NCI-H2081 (cell line): ENCODE measurements at places on chromosomes 1 and 21.

DNA sequence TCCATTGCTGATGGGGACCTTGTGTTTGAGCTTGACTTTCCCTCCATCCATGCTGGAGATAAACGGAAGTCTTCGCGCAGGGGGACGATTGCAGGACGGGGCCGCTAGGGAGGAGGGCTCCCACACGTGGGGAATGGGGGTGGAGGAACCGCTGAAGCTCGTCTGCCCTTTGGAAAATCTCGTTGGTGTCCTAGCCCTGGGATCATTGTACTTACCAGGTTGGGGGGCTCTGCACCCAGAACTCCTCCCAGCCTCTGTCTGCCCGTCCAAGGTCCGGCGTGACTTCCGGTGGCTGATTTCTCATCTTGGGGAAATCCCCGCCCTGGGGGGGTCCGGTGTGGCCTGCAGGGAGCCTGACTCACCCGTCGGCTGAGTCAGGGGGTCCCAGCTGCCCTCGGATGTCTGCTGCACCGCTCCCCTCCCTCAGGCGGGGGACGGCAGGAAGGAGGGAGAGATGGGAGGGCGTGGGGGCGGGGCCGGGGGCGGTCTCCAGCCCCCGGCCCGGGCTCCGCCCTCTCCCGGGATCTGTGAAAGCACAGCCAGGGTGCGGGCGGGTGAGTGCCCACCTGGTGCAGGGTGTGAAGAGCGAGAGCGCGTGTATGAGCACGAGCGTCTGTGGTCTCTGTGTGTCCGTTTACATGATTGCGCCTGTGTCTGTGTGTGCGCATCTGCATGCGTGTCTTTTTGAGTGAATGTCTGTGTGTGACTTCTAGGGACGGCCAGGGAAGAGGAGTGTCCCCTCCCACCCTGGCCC, 35.8 kb downstream of the PIK3CD start:
- DNase-seq = peak; percentile 63

- peak; percentile 66 for DNase-seq
Measured at GRCh38 chr1:169484683-169485430, 887 bp downstream of the SLC19A2 start.

- DNase-seq = no peak
Measured at GRCh38 chr1:155472491-155473083, 90.0 kb downstream of the ASH1L start.

DNA sequence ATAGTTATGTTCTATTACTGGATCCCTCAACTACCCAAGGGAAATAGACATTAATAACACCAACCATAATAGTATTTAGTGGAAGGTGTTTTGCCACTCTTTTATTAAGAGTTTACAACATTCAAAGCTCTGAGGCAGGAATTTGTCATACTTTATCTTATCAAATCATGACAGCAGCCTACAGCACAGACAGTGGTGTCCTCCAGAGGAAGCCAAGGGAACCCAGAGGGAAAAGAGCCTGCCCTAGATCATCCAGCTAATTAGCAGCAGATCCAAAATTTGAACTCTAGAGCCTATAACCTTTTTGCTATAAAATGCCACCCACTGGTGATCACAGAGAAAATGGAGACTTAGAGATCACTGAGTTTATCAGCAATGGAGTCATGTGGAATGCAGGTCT, 18.2 kb downstream of the VAV3 start:
- no peak for DNase-seq

DNA sequence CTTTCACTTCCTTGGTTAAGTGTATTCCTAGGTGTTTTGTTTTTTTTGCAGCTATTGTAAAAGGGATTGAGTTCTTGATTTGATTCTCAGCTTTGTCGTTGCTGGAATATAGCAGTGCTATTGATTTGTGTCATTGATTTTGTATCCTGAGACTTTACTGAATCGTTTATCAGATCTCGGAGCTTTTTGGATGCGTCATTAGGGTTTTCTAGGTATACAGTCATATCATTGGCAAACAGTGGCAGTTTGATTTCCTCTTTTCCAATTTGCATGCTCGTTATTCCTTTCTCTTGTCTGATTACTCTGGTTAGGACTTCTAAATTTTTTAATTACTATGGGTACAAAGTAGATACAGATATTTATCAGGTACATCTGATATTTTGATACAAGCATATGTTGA, 75.4 kb downstream of the SLC35A3 start:
- DNase-seq = no peak

DNA sequence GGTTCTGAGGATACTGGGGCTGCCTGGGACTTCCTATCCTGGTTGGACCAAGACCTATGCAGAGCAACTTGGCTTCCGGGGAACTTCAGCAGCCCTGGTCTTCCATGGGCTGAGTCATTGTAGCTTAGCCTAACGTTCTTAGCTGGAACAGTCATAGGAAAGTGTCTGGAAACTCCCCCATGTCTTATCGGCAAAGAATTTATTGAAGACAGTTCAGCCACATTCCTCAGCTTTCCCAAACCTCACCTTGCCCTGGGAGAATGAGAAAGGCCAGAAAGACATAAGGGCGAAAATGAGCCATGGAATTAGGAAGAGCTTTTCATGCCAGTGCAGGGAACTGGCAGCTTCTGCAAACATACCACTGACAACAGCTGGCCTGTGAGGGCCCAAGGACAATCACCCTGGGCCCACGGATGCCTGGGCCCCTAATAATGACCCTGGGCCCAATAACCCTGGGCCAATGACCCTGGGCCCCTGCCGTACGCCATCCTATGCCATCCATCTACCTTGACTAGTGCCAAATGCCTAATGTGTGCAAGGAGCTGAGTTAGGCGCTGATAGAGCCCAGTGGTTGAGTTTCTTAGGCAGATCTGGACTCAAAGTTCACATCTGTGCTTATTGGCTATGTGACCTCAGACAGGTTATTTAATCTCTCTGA, 114.4 kb upstream of the GADD45A start:
- no peak for DNase-seq

DNA sequence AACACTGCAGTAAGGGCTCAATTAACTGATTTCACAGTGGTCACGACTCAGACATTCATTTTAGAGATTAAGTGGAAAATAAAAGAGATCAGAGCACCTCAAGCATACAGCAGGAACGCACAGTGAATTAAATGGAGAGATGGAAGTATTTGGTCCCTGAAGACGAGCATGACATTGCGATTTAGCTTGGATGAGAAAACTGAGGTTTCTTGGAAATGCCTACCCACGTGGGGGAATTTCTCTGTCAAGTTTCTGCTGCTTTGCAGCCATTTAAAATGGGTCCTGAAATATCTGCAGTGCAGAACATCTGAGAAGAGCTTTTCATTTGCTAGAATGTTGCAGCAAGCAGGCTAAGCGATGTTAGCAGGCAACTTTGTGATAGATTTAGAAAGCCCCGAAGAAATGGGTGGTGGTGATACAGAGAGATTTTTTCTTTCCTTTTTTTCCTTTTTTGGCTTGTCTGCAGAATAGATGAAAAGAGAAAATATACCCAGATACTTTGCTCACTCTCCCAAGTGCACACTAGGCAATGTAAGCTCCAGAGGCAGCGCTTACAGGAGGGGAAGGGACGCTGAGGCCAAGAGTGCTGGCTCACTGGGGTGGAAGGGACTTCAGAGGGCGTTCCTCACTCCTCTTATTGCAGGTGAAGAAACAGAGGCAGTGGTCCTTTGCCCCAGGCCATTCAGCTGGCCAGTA, 258.0 kb downstream of the KCNJ6 start:
- no peak for DNase-seq

GRCh38 chr1:910881-911721, 12.6 kb upstream of the SAMD11 start:
- no peak for DNase-seq

GRCh38 chr1:68230484-68230802, 1.9 kb downstream of the WLS start:
- peak; percentile 44 for DNase-seq

- peak; percentile 69 for DNase-seq
Measured at GRCh38 chr1:29513357-29513756, 277.0 kb downstream of the PTPRU start.

DNA sequence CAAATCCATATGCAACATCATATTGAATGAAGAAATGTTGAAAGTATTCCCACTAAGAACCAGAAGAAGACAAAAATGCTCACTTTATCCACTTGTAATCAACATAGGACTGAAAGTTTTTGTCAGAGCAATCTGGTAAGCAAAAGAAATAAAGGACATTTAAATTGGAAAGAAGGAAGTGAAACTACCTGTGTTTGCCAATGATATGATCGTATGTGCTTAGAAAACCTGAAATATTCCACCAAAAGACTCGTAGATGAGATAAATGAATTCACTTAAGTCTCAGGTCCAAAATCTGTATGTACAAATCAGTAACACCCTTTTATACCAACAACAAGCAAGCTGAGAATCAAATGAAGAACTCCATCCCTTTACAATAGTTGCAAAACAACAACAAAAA, 8.5 kb downstream of the PRAMEF1 start:
- no peak for DNase-seq

DNA sequence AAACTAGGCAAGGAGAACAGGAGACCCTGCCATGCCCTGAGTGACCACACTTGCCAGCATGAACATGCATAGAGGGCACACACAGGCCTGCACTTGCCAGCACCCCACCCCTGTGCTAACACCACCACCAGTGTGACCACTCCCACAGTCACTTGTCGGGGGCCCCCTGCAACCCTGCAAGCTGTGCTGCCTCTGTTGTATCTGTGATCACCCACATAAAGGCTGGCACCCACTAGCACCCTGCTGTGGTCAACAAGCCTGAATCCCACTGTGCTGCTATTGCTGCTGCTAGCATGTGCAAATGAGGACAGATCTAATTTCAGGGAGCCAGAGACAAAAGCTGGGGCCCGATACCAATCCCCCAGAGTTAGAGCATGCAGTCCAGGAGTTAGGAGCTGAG, 217.7 kb downstream of the GIPC2 start:
- DNase-seq = no peak

- no peak for DNase-seq
Measured at GRCh38 chr1:243903895-243904294, 53.9 kb upstream of the AKT3 start.

GRCh38 chr1:223496883-223497282, 103.7 kb downstream of the CCDC185 start:
- DNase-seq = no peak
